ENCODE measurements at places on chromosomes 13 and 19. TPM values are rescaled to one million over a fixed set of nuclear protein-coding genes. Genes with fewer than 3 reads are reported as not detected.
A peak's percentile ranks its signal among the peaks of the same experiment; 100 is the strongest.

MCEMP1 gene
- 0.28 TPM for total RNA-seq

CNN2 gene
- total RNA-seq = 82.9 TPM

GRCh38 chr19:53389978-53390377 is 5.0 kb upstream of the ZNF765 start:
- DNase-seq = no peak

DNA sequence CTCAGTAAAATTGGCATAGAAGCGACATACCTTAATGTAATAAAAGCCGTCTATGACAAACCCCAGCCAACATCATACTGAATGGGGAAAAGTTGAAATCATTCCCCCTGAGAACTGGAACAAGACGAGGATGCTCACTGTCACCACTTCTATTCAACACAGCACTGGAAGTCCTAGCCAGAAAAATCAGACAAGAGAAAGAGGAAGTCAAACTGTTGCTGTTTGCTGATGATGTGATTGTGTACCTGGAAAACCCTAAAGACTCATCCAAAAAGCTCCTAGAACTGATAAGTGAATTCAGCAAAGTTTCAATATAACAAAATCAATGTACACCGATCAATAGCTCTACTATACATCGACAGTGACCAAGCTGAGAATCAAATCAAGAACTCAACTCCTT is 63.3 kb downstream of the TNFSF13B start:
- DNase-seq = no peak

DNA sequence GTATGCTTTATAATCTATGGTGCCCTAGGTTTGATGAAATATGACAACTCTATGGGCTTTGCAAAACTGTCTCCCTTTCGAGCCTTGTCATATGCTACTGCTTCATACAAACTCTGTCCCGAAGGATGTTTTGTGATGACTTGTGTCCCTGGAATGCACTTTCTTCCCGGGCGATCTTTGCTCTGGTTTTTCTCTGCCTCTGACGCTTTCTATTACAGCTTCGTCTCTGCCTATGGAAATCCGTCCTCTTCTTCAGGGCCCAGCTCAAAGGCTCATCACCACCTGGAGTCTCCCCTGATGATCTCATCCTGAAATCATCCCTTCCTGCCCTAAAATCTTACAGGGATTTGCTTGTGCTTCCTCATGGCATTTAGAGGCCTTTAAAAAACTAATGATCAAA is 191.5 kb upstream of the KL start:
- DNase-seq = no peak

- DNase-seq = no peak
Observed at GRCh38 chr13:93174260-93174659, 52.3 kb upstream of the GPC6 start.

DNA sequence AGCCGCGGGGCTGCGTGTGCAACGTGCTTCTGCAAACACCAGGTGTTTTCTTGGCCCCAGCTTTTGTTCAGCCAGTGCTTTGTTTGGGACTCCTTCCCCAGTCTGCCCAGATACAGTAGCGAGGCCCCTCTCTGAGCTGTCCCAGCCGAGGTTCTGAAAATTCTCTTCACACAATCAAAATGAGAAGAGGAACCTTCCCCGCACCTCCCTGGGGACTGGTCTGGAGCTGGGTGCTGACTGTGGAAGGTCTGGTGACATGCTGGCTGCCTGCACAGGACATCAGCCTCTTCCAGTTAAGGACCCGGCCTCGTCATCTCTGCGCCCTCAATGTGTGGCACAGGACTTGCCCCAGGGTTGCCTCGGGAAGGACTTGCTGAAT is 4.2 kb downstream of the ATP4A start:
- DNase-seq = no peak

GRCh38 chr13:110323172-110323891 is 16.2 kb downstream of the COL4A2 start:
- DNase-seq = no peak

GRCh38 chr13:20727856-20728255 is 24.4 kb downstream of the IL17D start:
- DNase-seq = no peak

- peak; percentile 83 for DNase-seq
Observed at GRCh38 chr19:3175781-3176714, 2.5 kb upstream of the S1PR4 start.

- no peak for DNase-seq
Observed at GRCh38 chr19:53037101-53038097, 7.1 kb upstream of the ERVV-2 start.
